Stimulated activated CD4-positive, alpha-beta T cell treated with anti-CD3 and anti-CD28 coated beads, TNF-alpha, amount 100 ng/mL, for 24 hours (primary cell): ENCODE measurements at places on chromosomes 3 and 15.

DNA sequence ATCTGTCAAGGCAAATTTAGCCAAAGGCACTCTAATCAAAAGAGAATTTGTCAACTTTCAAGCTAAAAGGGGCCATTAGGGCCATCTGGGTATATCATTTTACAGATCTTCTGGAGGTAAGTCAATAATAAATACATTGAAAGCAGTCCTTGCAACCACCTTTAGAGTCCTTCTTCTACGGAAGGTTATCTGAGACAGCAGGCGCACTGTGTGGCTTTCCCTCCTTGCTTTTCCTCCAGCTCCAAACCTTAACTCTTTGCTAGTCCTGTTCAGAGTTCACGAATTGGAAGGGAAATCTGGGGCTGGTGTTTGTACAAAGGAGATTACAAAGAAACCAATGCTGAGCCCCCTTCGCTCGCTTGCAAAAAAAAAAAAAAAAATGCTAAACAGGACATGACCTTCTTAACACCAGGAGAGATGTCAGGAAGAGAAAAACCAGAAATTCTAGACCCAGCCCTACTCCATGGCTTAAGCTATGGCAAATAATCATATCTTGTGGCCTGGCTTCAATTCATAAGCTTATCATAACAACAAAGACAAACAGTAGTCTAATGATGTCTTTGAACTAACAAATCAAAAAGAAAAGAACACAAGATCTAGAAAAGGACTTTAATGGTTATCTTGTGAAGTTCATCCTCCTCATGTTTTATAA is 215.7 kb downstream of the STT3B start:
- no peak for DNase-seq

GRCh38 chr15:101308604-101309435 is 13.8 kb upstream of the SNRPA1 start:
- no peak for DNase-seq

DNA sequence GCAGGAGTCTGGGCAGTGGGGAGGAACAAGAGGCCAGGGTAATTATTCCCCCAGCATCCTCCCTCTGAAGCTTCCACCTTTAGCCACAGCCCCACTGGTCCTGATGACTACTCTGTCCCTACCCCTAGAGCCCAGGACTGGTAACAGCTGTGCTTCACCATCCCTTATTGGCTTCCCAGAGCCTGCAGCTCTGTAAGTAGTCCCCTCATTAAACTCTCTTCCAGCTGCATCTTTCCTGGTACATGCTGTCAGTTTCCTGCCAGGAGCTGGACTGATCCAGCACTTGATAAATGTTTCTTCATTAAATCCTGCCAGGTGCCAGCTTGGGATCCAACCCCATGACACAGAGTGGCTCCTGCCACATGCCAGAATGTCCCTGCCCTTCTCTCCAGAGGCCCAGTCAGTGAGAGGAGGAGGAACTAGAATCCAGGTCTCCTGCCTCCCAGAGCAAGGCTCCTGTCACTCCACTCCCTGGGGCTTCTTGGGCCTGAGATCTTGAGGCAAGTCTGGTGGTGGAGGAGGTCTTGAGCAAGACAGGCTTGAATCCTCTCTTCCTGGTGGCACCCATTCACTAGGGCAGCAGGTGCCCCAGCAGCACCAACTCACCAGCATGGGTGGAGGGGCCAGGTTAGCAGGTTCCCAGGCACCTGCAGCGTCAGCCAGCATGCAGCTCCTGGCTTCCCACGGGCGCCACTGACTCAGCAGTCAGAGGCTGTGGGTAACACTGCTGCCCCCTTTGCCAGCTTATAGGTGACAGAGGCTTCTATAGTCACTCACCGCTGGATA is 27.6 kb downstream of the FBXW12 start:
- no peak for DNase-seq

DNA sequence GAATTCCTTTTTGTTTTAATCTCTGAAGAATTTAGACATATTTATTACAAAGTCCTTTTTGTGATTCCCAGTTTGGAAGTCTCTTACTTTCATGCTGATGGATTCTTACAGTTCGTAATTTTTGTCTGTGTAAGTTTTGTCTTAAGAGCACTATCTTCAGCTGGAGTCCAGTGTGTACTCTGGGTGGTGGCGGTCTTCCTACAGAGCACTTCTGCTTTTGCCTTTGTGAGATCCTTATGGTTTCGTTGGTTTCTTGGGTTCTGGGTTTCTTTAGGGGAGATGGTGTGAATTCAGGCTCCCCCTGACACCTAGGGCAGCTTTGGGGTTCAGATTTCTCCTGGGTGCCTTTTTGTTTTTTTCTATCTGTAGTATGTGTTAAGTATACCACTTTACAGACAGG is 45.3 kb downstream of the PLS1 start:
- DNase-seq, result no peak

DNA sequence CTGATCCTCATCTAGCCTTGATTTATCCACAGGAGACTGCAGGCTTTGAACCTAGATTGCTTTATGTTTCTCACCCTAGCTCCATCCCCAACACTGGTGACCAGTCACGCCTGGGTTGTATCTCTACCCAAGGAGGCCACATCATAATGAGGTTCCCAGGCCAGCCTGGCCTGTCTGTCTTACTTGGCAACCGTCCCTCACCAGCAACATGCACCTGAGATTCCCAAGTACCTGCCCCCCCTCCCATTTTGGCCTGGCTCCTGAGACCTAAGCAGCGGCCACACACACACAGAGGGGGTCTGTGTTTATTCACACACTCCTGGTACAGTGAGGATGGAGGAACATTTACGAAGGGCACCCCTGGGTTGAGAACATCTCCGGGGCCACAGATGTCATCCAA is 2.4 kb downstream of the CAMK2N2 start:
- no peak for DNase-seq

GRCh38 chr3:98026425-98027084 is 8.6 kb downstream of the GABRR3 start:
- no peak for DNase-seq

GRCh38 chr3:47193871-47194859 is 30.3 kb upstream of the SETD2 start:
- no peak for DNase-seq

- DNase-seq, result no peak
Observed at GRCh38 chr3:8445861-8446260, 55.8 kb upstream of the LMCD1 start.

DNA sequence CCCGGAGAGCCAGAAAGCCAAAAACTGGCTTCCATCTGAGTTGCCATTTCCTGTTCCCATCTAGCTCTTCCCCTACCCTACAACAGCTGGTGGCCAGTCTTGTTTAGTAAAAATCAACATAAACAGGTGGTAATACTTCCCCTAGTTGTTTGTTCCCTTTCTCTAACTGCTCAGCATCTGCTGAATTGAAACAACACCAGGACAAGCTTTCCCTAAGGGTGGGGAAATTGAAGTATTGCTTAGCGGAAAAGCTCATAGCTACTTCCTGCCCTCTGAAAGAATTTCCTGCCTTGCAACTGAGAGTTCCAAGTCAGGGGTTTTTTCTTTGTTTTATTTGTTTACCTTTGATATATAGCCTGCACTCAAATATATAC is 66.8 kb downstream of the HMG20A start:
- DNase-seq, result no peak

DNA sequence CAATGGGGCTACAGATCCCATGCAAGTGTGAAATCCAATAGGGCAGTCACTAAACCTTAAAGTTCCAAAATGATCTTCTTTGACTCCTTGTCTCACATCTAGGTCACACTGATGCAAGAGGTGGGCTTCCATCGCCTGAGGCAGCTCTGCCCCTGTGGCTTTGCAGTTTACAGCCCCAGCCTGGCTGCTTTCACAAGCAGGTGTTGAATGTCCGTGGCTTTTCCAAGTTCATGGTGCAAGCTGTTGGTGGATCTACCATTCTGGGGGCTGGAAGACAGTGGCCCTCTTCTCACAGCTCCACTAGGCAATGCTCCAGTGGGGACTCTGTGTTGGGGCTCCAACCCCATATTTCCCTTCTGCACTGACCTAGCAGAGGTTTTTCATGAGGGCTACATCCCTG is 68.5 kb upstream of the PRR20G start:
- DNase-seq, result no peak

GRCh38 chr3:134904241-134904771 is 109.2 kb downstream of the EPHB1 start:
- DNase-seq, result peak; percentile 20
